Nephron progenitor cell (in vitro differentiated cells): ENCODE measurements at places on chromosomes 2 and 18.

GRCh38 chr2:171411214-171411613 lies 22.6 kb downstream of the METTL8 start:
- peaks cover 15% of the 10 kb centered on the region for H3K4me1 ChIP-seq
- H3K27ac ChIP-seq, result no peak overlapping the region
- no peaks in the 10 kb centered on the region for H3K36me3 ChIP-seq
- no peak overlapping the region for H3K4me3 ChIP-seq
- no peak for DNase-seq

DNA sequence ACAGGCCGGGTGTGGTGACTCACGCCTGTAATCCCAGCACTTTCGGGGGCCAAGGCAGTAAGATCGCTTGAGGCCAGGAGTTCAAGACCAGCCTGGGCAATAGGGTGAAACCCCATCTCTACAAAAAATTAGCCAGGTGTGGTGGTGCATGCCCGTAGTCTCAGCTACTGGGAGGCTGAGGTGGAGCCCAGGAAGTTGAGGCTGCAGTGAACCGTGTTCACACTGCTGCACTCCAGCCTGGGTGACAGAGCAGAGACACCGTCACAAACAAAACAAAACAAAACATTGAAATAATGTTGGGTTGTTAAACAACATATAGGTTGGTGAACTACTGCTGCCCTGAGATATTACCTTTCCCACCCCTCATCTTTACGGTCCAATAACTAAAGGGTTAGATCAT lies 48.8 kb upstream of the AGPS start:
- no peaks in the 10 kb centered on the region for H3K27me3 ChIP-seq
- H3K4me1 ChIP-seq, result no peaks in the 10 kb centered on the region
- H3K36me3 ChIP-seq, result peaks cover 10% of the 10 kb centered on the region
- DNase-seq, result no peak
- no peak overlapping the region for H3K4me3 ChIP-seq

DNA sequence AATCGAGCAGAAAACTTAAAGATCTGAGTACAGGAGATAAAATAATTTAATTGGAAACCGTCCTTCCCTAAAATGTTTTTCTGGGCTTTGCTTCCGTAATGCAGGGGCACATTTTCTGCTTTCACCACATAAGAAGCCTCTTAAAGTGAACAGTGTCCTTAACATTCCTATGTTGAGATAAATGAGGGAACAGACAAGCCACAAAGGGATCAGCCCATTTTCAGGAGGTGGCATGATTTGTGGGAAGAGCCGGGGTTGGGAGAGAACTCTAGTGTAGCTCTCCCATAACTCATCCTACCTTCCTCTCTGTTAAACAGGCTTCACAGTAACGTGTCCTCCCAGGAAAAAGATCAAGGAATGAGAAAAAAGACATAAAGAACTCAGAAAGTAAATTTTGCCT lies 56.9 kb upstream of the ACVR1C start:
- H3K4me3 ChIP-seq, result no peak overlapping the region
- H3K27ac ChIP-seq, result no peak overlapping the region
- H3K36me3 ChIP-seq, result no peaks in the 10 kb centered on the region
- H3K27me3 ChIP-seq, result peaks cover 32% of the 10 kb centered on the region
- peaks cover 7% of the 10 kb centered on the region for H3K4me1 ChIP-seq
- DNase-seq, result no peak

DNA sequence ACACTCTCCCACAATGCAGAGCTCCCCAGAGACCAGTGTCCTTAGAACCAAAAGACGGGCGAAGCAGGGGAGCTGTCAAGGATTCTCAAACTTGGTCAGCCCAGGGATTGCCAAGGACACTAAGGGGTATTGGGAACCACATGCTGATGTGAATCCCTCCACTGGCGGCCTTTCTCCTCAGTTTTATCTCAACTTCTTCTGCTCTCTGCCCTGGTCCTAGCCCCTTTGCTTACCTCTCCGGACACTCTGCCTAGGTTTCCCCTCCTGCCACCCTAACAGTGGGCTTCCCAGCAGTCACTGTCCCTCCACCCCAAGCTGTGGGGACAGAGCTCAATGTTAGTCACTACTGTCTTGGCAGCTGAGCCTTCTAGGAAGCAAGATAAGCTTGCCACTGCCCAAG lies 61.1 kb downstream of the POLR1A start:
- H3K27me3 ChIP-seq, result no peaks in the 10 kb centered on the region
- no peaks in the 10 kb centered on the region for H3K4me1 ChIP-seq
- peaks cover 58% of the 10 kb centered on the region for H3K36me3 ChIP-seq
- DNase-seq, result no peak
- H3K4me3 ChIP-seq, result no peak overlapping the region

DNA sequence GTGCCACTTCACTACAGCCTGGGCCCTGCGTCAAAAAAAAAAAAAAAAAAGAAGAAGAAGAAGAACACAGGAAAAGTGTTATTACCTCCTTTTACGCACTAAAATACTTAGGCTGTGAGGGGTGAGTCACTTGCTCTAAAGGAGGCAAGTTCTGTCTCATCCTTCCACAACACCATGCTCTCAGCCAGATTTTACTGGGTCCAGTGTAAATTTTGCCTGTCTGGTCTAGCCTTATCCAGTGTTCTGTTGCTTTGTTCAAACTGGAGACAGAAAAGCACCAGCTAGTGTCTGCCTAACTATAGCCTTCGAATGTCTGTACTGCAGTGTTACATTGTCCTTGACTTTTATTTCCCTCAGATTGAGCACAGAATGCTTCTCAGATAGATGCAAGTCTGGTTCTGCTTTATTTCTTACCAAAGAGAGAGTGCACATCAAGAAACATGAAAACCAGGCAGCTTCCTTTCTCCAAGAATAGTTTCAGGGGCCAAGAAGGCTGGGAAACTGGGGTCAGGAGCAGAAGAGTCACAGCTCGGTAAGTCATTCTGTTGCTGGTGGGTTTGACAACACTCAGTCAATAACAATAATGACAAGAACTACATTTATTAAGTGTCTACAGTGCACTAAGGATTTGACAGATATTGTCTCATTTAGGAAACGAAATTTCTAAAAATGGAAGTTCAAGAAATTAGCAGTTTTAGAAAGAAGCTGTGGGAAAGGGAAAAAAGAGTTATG lies 3.1 kb upstream of the MSGN1 start:
- no peak overlapping the region for H3K4me3 ChIP-seq
- peaks cover 3% of the 10 kb centered on the region for H3K27me3 ChIP-seq
- no peaks in the 10 kb centered on the region for H3K36me3 ChIP-seq
- H3K4me1 ChIP-seq, result peaks cover 74% of the 10 kb centered on the region
- peak overlapping the region; percentile 94 for H3K27ac ChIP-seq

- H3K4me1 ChIP-seq, result peaks cover under 1% of the 10 kb centered on the region
- no peak overlapping the region for H3K4me3 ChIP-seq
- peaks cover 6% of the 10 kb centered on the region for H3K27me3 ChIP-seq
- H3K36me3 ChIP-seq, result peaks cover 14% of the 10 kb centered on the region
- no peak for DNase-seq
Observed at GRCh38 chr2:70709275-70710037, 58.5 kb downstream of the ADD2 start.

DNA sequence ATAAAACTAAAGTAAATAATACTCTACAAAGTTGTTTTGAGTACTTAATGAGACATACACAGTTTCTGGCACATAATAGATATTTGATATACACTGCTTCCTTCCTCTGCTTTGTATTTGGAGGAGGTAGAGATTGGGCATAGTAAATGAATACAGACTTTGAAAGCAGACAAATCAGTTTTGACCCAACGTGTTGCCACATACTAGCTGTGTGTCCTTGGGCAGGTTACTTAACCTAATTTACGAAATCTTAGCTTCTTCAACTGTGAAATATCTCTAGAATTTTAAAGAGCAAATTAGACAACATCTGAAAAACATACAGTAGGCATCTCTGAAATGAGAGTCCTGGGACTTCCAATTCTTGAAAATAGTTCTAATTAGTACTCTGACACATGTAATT lies 425.4 kb downstream of the TGIF1 start:
- H3K4me3 ChIP-seq, result no peak overlapping the region
- no peak for DNase-seq
- peaks cover 40% of the 10 kb centered on the region for H3K4me1 ChIP-seq
- peaks cover 10% of the 10 kb centered on the region for H3K27me3 ChIP-seq
- H3K27ac ChIP-seq, result no peak overlapping the region

GRCh38 chr2:177265824-177266817 lies 1.6 kb upstream of the NFE2L2 start:
- H3K4me3 ChIP-seq, result peak overlapping the region; percentile 92
- peaks cover 53% of the 10 kb centered on the region for H3K4me1 ChIP-seq
- DNase-seq, result no peak
- peak overlapping the region; percentile 99 for H3K27ac ChIP-seq
- H3K36me3 ChIP-seq, result peaks cover 3% of the 10 kb centered on the region

DNA sequence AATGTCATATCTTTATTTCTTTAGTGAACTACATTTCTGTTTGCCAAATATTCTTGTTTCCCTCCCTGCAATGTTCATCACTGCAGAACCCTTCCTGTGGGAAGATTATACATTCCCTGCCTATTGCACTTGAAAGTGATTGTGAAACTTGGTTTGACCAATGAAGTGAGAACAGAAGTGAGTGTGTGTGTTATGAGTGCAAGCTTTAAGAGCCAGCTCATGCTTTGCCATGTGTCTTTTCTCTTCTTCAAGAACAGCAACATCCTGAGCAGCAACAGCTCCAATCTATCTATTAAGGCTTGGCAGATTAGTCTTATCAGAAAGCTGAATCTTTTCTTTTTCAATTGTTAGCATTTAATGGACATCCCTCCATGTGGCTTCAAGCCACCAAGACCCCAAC lies 42.0 kb upstream of the UBE2E3 start:
- H3K27me3 ChIP-seq, result no peaks in the 10 kb centered on the region
- no peak for DNase-seq
- no peaks in the 10 kb centered on the region for H3K4me1 ChIP-seq
- no peak overlapping the region for H3K4me3 ChIP-seq
- H3K27ac ChIP-seq, result no peak overlapping the region

DNA sequence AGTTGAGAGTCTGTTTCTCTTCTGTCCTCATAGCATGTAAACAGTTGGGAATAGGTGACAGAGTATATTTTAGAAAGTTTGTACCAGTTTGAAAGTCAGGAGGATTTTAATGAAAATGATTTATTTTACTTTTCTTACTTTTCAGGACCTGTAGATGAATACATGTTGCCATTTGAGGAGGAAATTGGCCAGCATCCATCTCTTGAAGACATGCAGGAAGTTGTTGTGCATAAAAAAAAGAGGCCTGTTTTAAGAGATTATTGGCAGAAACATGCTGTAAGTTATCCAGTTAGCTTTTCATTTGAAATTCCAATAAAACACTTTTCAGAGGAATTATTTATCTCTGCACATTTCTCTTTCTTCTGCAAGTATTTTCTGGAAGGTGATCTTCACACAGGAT lies 81.1 kb downstream of the ACVR2A start:
- H3K4me1 ChIP-seq, result no peaks in the 10 kb centered on the region
- H3K4me3 ChIP-seq, result no peak overlapping the region
- DNase-seq, result no peak

DNA sequence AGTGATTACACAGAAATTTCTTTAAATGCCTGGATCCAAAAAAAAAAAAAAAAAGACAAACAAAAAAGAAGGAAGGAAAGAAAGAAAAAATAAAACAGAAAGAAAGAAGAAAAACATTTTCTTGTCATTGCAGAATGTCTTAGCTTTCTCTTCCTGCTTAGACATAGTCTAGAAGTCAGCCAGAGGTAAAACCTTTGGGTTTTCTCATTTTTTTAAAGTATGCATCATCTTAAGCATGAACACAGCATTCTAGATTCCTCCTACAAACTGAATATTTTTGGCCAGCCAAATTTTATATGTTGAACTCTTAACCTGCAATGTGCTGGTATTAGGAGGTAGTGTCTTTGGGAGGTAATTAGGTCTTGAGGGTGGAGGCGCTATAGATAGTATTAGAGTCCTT lies 243.9 kb downstream of the TRIB2 start:
- H3K4me3 ChIP-seq, result no peak overlapping the region
- H3K36me3 ChIP-seq, result no peaks in the 10 kb centered on the region
- H3K4me1 ChIP-seq, result peaks cover 8% of the 10 kb centered on the region
- H3K27me3 ChIP-seq, result peaks cover 3% of the 10 kb centered on the region

GRCh38 chr18:76449111-76449453 lies 46.0 kb downstream of the ZNF516 start:
- peaks cover 29% of the 10 kb centered on the region for H3K36me3 ChIP-seq
- H3K27me3 ChIP-seq, result no peaks in the 10 kb centered on the region
- peak overlapping the region; percentile 63 for H3K4me3 ChIP-seq

GRCh38 chr2:48442610-48443360 lies 87.2 kb upstream of the STON1 start:
- H3K27ac ChIP-seq, result no peak overlapping the region
- H3K36me3 ChIP-seq, result peaks cover 7% of the 10 kb centered on the region
- H3K27me3 ChIP-seq, result no peaks in the 10 kb centered on the region
- DNase-seq, result no peak
- H3K4me1 ChIP-seq, result peaks cover 27% of the 10 kb centered on the region
- H3K4me3 ChIP-seq, result no peak overlapping the region

GRCh38 chr2:31213601-31214443 lies 3.5 kb downstream of the CAPN14 start:
- H3K27ac ChIP-seq, result no peak overlapping the region
- H3K27me3 ChIP-seq, result peaks cover 12% of the 10 kb centered on the region
- peaks cover 24% of the 10 kb centered on the region for H3K4me1 ChIP-seq
- H3K36me3 ChIP-seq, result no peaks in the 10 kb centered on the region

DNA sequence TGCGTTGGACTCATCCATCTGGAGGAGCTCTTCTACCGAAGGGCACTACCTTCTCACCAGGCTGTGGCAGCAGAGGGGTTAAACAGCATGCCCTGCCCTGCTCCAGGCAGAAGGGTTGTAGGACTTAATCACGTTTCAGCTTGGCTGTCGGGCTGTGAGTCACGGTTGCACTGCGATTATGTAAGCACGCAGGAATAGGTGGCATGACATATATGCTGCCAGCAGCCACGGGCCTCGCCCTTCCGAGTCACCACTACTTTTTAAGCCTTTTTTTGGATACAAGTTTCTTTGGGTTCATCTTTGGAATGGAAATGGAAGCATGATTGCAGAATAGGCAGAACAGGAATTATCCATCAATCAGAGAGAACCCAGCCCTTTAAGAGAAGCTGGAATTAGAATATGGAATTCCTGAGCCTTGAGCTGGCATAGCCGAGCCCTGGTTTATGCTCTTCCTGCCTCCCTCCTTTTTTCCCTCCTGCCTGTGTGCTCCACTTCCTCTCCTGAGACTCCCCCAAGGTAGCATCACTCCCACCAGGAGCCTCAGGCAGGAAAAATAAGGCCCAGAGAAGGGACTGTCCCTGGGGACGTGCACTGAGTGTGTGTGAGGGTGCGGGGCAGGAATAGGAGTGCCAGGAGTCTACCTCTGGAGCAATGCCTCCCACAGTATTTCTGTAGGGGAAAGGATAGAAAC lies 86.8 kb downstream of the SEMA4F start:
- peaks cover 37% of the 10 kb centered on the region for H3K4me1 ChIP-seq
- H3K27me3 ChIP-seq, result peaks cover 22% of the 10 kb centered on the region
- H3K36me3 ChIP-seq, result peaks cover 7% of the 10 kb centered on the region
- DNase-seq, result no peak
- no peak overlapping the region for H3K4me3 ChIP-seq

DNA sequence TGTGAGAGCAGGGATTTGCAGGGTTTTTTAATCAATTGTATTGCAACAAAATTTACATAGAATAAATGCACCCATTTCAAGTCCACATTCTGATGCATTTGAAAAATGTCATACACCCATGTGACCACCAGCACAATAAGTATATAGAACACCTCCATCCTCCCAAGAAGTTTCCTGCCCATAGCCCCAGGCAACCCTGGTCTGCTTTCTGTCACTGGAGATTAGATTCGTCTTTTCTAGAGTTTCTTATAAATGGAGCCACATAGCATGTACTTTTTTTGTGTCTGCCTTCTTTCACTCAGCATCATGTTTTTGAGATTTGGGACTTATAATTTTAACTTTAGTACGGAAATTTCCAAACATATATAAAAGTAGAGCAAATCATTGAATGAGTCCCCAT lies 127.2 kb upstream of the EPAS1 start:
- no peak overlapping the region for H3K4me3 ChIP-seq
- H3K4me1 ChIP-seq, result peaks cover 34% of the 10 kb centered on the region
- DNase-seq, result no peak
- no peaks in the 10 kb centered on the region for H3K36me3 ChIP-seq
- no peaks in the 10 kb centered on the region for H3K27me3 ChIP-seq
- H3K27ac ChIP-seq, result no peak overlapping the region
